ENCODE measurements at places on chromosomes 12 and 14. TPM values are rescaled to one million over a fixed set of nuclear protein-coding genes. Genes with fewer than 3 reads are reported as not detected.
A peak's percentile ranks its signal among the peaks of the same experiment; 100 is the strongest.

Gene ARHGAP9
- total RNA-seq = 29.2 TPM

Gene HOXC6
- total RNA-seq = 0.40 TPM

Gene KIF5A
- 0.15 TPM for total RNA-seq

GRCh38 chr12:5318874-5319273 lies 113.0 kb upstream of the NTF3 start:
- no peaks in the 10 kb centered on the region for H3K4me1 ChIP-seq
- DNase-seq = no peak
- H3K27me3 ChIP-seq = no peaks in the 10 kb centered on the region

GRCh38 chr12:124720681-124721500 lies 142.8 kb downstream of the SCARB1 start:
- peak overlapping the region; percentile 60 for H3K27ac ChIP-seq
- DNase-seq = no peak
- no peaks in the 10 kb centered on the region for H3K27me3 ChIP-seq
- H3K36me3 ChIP-seq = no peaks in the 10 kb centered on the region

Gene AQP2
- total RNA-seq = 0.15 TPM
